Natural killer cell (primary cell): ENCODE measurements at places on chromosomes 3 and 15. TPM values are rescaled to one million over a fixed set of nuclear protein-coding genes. Genes with fewer than 3 reads are reported as not detected.

Gene BRK1
- 78.5 TPM for total RNA-seq

Gene PCOLCE2
- not detected for total RNA-seq

DNA sequence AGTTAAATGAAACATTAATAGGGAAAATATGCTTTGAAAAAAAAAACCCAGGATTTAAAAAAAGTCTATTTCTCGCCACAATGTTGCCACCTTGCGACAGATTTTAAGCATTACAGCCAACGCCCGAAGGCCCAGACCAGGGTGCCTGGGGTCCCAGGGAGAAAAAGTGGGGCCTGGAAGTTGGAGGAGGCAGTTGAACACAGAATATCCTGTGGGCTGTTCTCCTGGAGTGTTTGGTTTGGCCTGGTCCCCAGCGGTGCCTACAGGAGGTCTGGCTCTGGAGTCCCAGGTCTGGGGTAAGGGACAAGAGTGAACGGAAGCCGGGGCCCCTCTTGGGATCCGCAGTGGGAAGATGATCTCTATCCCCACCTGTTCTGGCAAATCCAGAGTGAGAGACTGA is 3.4 kb downstream of the RNU6-1 start:
- no peak overlapping the region for H3K4me3 ChIP-seq
- no peak overlapping the region for H3K27ac ChIP-seq
- no peaks in the 10 kb centered on the region for H3K36me3 ChIP-seq
- peaks cover 60% of the 10 kb centered on the region for H3K4me1 ChIP-seq
- DNase-seq, result peak; percentile 80

GRCh38 chr15:60752973-60753720 is 274.2 kb upstream of the ICE2 start:
- H3K36me3 ChIP-seq, result no peaks in the 10 kb centered on the region
- no peaks in the 10 kb centered on the region for H3K27me3 ChIP-seq
- no peak overlapping the region for H3K4me3 ChIP-seq

DNA sequence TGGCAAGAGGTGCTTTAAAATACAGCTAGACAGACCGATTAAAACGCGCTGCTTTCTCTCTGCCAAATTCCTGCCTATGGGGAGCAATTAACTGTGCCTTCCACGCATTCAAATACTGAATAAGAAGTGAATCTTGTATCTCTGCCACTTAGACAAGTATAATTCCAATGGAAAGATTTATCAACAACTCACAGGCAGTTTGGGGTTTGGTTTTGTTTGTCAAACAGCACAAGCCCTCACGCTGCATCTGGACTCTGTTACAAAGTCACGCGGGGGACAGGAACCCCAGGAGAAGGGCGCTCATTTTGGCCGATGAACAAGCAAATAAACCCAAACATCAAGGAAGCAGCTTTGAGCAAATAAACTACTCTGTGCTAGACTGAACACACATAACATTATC is 61.8 kb upstream of the TMCO5A start:
- no peaks in the 10 kb centered on the region for H3K4me1 ChIP-seq
- no peak overlapping the region for H3K27ac ChIP-seq
- no peaks in the 10 kb centered on the region for H3K27me3 ChIP-seq
- DNase-seq, result no peak

DNA sequence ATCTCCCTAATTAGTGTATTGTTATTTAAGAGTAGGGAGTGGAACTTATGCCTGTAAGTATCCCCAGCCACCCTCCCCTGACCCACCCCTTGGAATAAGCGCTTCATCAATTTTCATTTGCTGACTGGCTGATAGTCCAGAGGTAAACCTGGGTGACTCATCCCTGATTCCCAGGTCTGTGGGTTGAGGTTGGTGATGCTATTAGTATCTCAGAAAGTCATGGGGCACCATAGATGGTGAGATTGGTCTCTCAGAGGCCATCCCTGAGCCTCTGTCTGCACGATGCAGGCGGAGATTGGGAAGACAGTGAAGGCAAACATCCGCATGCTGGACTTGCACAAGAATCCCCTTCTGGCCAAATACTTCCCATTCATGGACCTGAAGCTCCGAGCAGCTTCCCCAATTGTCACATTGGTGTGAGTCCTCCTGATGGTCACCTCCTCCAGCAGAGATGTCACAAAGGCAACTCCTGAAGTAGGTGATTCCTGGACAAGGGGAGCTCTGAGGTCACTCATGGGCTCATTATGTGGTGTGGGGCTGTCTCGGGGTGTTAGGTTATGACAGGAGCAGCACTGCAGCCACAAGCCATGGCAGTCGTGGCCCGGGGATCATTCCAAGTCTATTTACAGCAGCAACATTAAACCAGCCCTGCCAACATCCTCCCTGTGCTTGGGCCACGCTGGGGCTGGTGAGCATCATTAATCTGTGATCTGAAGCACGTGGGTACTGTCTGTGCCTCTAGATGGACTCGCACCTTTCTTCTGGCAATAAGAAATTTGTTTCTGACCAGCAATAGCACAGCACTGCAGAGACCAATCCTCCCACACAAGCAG is 6.8 kb upstream of the TXNRD3 start:
- no peaks in the 10 kb centered on the region for H3K27me3 ChIP-seq
- no peaks in the 10 kb centered on the region for H3K36me3 ChIP-seq
- no peak overlapping the region for H3K27ac ChIP-seq
- no peak overlapping the region for H3K4me3 ChIP-seq
- no peak for DNase-seq

- H3K4me1 ChIP-seq, result no peaks in the 10 kb centered on the region
- H3K27me3 ChIP-seq, result no peaks in the 10 kb centered on the region
- H3K36me3 ChIP-seq, result no peaks in the 10 kb centered on the region
- no peak overlapping the region for H3K27ac ChIP-seq
These were observed 97.7 kb upstream of the CHRNA7 start for GRCh38 chr15:31932576-31932975.

- no peaks in the 10 kb centered on the region for H3K36me3 ChIP-seq
- no peak for DNase-seq
- H3K4me1 ChIP-seq, result no peaks in the 10 kb centered on the region
- H3K27me3 ChIP-seq, result no peaks in the 10 kb centered on the region
- H3K4me3 ChIP-seq, result no peak overlapping the region
These were observed 111.0 kb upstream of the SYNPR start for GRCh38 chr3:63167113-63167512.

- H3K36me3 ChIP-seq, result no peaks in the 10 kb centered on the region
- no peaks in the 10 kb centered on the region for H3K4me1 ChIP-seq
- no peak for DNase-seq
- no peak overlapping the region for H3K4me3 ChIP-seq
- H3K27ac ChIP-seq, result no peak overlapping the region
- no peaks in the 10 kb centered on the region for H3K27me3 ChIP-seq
These were observed 47.4 kb upstream of the PCSK6 start for GRCh38 chr15:101536875-101537405.

DNA sequence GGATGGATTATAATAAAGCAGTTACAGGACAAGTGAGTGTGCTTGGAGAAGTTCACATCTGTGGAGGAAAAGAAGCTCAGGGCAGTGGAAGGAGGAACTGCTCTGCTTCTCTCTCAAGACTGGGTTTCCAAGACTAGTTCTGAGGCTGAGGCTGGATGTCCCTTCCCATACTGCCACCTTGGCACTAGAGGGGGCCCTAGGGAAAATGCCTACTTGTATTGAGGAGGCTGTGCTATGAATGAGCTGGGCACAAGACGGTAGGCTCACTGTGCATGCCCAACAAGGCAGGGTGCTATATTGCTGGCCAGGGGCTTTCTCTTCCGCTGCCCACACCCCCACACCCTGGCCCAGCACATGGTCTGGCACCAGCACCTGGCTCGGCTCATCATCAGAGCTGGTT is 65.2 kb downstream of the SLCO2A1 start:
- no peak overlapping the region for H3K4me3 ChIP-seq
- no peak overlapping the region for H3K27ac ChIP-seq
- no peak for DNase-seq

DNA sequence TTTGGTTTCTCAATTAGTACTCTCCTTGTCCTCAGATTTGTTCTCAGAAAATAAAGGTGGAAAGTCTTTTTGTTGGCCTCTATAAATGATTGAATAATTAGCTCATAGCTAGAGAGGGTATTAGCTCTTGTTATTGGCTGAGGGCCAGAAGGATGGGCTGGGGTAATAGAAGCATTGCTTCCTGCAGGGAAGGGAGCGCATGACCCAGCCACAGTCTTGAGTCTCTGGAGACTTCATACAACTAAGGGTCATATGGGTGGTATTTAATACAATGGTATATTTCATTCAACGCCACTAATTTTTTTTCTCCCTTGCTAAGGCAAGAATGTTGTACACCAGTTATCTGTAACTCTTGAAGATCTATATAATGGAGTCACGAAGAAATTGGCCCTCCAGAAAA is 8.4 kb downstream of the DNAJA4 start:
- H3K36me3 ChIP-seq, result peaks cover 22% of the 10 kb centered on the region
- H3K27me3 ChIP-seq, result no peaks in the 10 kb centered on the region
- H3K4me3 ChIP-seq, result no peak overlapping the region
- H3K27ac ChIP-seq, result no peak overlapping the region
- no peak for DNase-seq

GRCh38 chr15:28289694-28290463 is 32.1 kb downstream of the HERC2 start:
- H3K27me3 ChIP-seq, result no peaks in the 10 kb centered on the region
- H3K4me3 ChIP-seq, result no peak overlapping the region
- no peak overlapping the region for H3K27ac ChIP-seq
- no peak for DNase-seq
- H3K4me1 ChIP-seq, result no peaks in the 10 kb centered on the region

- no peak overlapping the region for H3K4me3 ChIP-seq
- H3K4me1 ChIP-seq, result no peaks in the 10 kb centered on the region
- no peak for DNase-seq
- H3K27ac ChIP-seq, result no peak overlapping the region
These were observed 22.1 kb upstream of the NEO1 start for GRCh38 chr15:73030122-73030679.

DNA sequence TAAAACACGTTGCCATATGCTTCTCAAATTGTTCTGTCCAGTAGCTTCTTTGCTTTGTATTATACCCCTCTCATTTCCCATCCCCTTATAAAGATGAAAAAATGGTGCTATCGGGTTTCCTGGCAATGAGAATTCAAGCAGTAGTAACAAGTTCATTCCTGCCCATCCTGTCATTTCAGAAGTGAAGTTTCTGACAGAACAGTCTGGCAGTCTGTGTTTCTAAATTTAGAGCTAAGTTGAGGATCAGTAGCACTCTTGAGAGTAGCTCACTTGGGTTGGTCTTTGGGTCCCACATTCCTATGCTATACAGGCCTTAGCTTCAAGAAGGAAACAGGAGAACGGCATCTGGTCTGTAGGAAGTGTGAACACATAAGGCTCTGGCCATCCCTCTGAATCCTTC is 134.6 kb downstream of the GHSR start:
- H3K4me1 ChIP-seq, result no peaks in the 10 kb centered on the region
- H3K27ac ChIP-seq, result no peak overlapping the region
- no peaks in the 10 kb centered on the region for H3K27me3 ChIP-seq
- no peak for DNase-seq
